Placental pericyte (primary cell): ENCODE measurements at places on chromosomes 1 and 21. TPM values are rescaled to one million over a fixed set of nuclear protein-coding genes. Genes with fewer than 3 reads are reported as not detected.

CHAF1B gene
- total RNA-seq: 0.66 and 7.7 TPM in 2 replicates

CD46 gene
- 120 and 135 TPM in 2 replicates for total RNA-seq

LCE1F gene
- not detected in 2 replicates for total RNA-seq

PLA2G4A gene
- 22.8 and 39.7 TPM in 2 replicates for total RNA-seq

IGSF9 gene
- not detected in 2 replicates for total RNA-seq

SLC6A17 gene
- 0.14 TPM in 1 of 2 replicates, not detected in the other for total RNA-seq

SLC45A3 gene
- total RNA-seq: 5.7 and 11.9 TPM in 2 replicates
